ENCODE measurements at places on chromosomes 12 and 14.
A peak's percentile ranks its signal among the peaks of the same experiment; 100 is the strongest.

DNA sequence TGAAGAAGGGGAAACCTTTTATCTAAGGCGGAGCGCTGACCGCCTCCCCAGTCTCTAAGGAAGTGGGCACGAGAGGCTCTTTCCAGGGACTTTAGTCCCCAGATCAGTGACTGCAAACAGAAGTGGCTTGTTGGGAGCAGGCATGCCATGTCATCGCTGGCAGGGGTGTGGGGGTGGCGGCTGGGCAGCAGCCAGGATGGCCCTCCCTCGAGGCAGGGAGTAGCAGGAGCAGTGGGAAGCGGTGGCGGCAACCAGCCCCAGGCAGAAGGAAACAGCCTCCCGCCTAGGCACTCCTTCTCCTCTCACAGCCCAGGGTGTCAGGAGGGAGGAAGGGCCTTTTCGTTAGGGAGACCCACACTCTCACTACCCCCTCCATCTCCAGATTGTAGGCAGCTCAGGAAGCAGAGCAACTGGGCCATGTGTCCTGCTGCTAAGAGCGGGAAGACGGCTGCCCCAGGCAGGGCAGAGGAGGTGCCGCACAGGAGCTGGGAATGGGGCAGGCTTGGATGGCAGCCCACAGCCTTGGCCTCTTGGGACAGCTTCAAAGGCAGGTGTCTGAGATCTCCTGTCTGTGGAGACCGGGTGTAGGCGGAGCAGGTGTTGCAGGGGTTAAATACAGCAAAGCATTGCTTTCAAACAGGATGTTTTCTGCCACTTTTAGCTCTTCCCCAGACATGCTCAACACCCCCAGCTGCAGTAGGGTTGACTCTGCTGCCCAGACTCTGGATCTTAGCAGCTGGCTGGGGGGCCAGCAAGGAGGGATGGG is 21.8 kb downstream of the VDR start:
- H3K4me1 ChIP-seq, result peaks cover 17% of the 10 kb centered on the region
- H3K27me3 ChIP-seq, result no peaks in the 10 kb centered on the region
- H3K27ac ChIP-seq, result no peak overlapping the region
- peak overlapping the region; percentile 9 for H3K4me3 ChIP-seq
- peaks cover 8% of the 10 kb centered on the region for H3K36me3 ChIP-seq

DNA sequence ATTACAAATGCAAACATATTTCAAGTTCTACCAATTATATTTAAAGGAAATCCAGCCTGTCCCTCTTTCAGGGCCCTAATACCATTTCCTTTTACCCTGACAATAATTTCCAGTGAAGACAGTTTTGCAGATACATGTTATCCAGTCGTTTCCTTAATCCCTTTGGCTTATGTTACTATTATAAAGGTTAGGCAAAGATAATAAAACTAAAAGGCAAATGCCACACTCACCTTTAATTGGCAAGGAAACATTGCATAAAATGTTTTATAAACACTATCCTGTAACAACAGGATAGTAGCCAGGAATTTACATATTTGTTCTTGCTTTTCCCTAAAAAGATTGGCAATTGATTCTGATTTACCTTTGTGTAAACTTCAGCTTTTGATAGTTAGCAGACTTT is 168.7 kb downstream of the AEBP2 start:
- H3K36me3 ChIP-seq, result no peaks in the 10 kb centered on the region
- H3K27ac ChIP-seq, result no peak overlapping the region
- H3K4me3 ChIP-seq, result no peak overlapping the region
- H3K27me3 ChIP-seq, result no peaks in the 10 kb centered on the region
- no peaks in the 10 kb centered on the region for H3K4me1 ChIP-seq

- no peaks in the 10 kb centered on the region for H3K27me3 ChIP-seq
- DNase-seq, result no peak
- H3K4me1 ChIP-seq, result no peaks in the 10 kb centered on the region
- H3K27ac ChIP-seq, result no peak overlapping the region
- H3K4me3 ChIP-seq, result no peak overlapping the region
Measured at GRCh38 chr12:132003846-132004245, 54.1 kb downstream of the EP400 start.

DNA sequence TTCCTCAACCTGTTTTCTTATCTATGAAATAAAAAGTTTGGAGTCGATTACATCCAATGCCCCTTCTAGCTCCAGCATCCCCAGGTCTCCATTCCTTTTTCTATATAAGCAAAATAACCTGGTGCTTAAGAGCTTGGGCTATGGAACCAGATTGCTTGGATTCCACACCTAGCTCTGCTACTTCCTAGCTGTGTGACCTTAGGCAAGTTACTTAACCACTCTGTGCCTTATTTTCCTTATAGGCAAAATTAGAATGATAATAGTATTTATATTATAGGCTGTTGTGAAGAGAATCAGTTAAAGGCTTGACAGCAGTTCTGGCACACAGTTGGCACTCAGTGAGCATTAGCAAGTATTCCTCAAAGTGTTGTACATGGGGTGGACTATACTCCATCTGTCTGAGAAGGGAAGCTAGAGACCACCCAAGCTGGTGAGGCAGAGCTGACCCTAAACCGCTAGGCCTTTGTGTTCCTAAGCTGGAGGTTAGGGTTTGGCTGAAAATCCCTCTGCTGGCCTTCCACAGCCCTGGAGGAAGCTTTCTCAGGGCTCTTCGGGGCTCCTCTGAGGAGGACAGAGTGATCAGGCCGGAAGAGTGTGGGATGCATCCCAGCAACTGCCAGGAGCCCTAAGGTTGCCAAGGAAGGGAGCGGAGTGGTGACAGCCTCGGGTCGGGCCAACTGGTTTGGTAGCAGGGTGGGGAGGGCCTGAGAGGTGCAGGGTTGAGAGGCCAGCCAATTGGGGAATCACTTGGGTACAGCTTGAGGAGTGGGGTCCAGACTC is 6.0 kb upstream of the KRT4 start:
- no peaks in the 10 kb centered on the region for H3K27me3 ChIP-seq
- no peaks in the 10 kb centered on the region for H3K4me1 ChIP-seq
- DNase-seq, result no peak
- no peaks in the 10 kb centered on the region for H3K36me3 ChIP-seq

- DNase-seq, result no peak
- peaks cover 43% of the 10 kb centered on the region for H3K4me1 ChIP-seq
- H3K36me3 ChIP-seq, result no peaks in the 10 kb centered on the region
- H3K27ac ChIP-seq, result no peak overlapping the region
- H3K27me3 ChIP-seq, result no peaks in the 10 kb centered on the region
Measured at GRCh38 chr14:99754141-99755067, 38.8 kb upstream of the EML1 start.

DNA sequence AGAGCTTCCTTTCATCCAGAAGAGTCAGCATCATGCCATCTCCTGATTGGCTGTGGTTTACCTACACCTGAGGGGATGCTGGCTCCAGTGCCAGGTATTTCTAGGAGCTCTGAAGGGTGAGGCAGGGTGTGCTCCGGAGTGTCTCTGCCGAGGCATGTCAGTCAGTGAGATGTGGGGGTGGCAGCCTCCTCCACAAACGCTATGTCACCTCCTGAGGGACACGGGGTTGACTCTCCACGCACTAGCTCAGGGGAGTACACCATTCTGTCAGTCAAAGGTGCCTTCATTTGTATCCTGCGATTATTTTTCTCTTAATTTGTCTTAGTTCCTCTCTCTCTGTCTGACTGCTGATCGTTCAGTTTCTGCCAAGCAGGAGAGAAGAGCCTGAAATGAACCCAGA is 604.5 kb downstream of the VRK1 start:
- H3K4me3 ChIP-seq, result no peak overlapping the region
- no peak for DNase-seq
- no peaks in the 10 kb centered on the region for H3K36me3 ChIP-seq
- no peaks in the 10 kb centered on the region for H3K27me3 ChIP-seq

GRCh38 chr12:20555771-20556170 is 139.4 kb upstream of the SLCO1C1 start:
- H3K36me3 ChIP-seq, result no peaks in the 10 kb centered on the region
- H3K27ac ChIP-seq, result no peak overlapping the region
- DNase-seq, result no peak
- H3K27me3 ChIP-seq, result no peaks in the 10 kb centered on the region
- H3K4me3 ChIP-seq, result no peak overlapping the region
- no peaks in the 10 kb centered on the region for H3K4me1 ChIP-seq

DNA sequence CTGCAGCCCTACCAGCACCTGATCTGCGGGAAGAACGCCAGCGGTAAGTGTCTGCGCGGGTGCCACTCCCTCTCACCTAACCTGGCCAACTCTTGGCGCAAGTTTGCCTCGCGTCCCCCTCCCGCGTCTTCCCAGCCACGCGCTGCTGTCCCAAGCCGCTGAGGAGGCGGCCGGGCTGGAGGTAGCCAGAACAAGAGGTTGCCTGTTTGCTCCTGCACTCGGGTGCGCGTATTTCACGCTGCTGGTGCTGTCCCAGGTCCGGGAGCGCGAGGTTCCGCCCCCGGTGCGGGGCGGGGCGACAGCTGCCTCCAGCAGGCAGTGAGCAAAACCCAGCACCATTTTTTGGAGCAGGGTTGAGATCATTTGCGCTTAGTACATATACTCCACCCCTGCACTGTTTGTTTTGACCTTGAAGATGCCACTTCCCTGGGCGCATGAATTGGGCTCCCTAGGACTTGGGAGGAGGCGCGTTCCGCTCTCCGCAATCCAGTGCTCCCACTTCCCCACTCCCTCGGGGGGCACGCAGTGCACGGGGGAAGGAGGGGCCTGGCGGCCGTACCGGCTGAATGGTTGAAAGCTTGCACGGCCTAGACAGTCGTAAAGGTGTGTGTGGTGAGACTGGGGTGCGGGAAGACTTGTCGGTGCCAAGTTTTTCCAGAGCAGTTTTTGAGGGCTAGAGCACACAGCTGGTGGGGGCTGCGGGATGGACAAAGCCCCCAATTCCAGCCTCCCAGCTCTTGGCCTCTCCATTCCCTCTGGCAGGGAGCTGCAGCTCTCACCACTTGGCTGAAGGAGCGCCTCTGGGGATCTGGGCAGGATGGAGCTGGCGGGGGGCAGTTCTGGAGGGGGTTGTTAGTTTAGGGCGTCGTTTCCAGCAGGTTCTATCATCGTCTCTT is 226.9 kb upstream of the CRY1 start:
- H3K36me3 ChIP-seq, result no peaks in the 10 kb centered on the region
- peak; percentile 74 for DNase-seq

GRCh38 chr14:57066463-57066862 is 202.2 kb downstream of the EXOC5 start:
- no peaks in the 10 kb centered on the region for H3K36me3 ChIP-seq
- no peak overlapping the region for H3K27ac ChIP-seq
- no peak for DNase-seq
- no peaks in the 10 kb centered on the region for H3K4me1 ChIP-seq
- H3K4me3 ChIP-seq, result no peak overlapping the region
- H3K27me3 ChIP-seq, result peaks cover 5% of the 10 kb centered on the region

DNA sequence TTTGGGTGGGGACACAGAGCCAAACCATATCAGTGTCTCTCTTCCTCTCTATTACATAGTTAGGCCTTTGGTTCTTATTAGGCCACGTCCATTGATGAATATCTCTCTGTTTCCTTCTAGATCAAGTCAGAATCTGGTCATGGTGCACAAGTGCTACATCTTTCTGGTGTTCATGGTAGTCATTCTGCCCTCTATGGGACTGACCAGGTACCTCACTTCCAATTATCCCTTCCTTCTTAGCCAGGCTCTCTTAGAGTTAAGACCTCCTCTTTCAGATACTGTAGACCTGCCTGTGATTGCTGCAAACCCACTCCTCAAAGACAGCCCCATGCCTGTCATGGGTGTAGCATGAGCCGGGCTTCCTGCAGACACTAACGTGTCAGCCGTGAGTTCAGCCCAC is 25.2 kb downstream of the NGB start:
- H3K36me3 ChIP-seq, result no peaks in the 10 kb centered on the region
- no peaks in the 10 kb centered on the region for H3K27me3 ChIP-seq
- no peaks in the 10 kb centered on the region for H3K4me1 ChIP-seq
- no peak overlapping the region for H3K4me3 ChIP-seq

GRCh38 chr12:52254180-52254964 is 20.1 kb upstream of the KRT86 start:
- H3K27me3 ChIP-seq, result peaks cover 25% of the 10 kb centered on the region
- DNase-seq, result no peak
- peaks cover 11% of the 10 kb centered on the region for H3K4me1 ChIP-seq
- no peak overlapping the region for H3K4me3 ChIP-seq
- H3K36me3 ChIP-seq, result no peaks in the 10 kb centered on the region

GRCh38 chr14:72643317-72643801 is 250.5 kb downstream of the DPF3 start:
- no peak overlapping the region for H3K4me3 ChIP-seq
- H3K27ac ChIP-seq, result no peak overlapping the region
- no peaks in the 10 kb centered on the region for H3K36me3 ChIP-seq
- DNase-seq, result no peak
- H3K27me3 ChIP-seq, result no peaks in the 10 kb centered on the region
- H3K4me1 ChIP-seq, result no peaks in the 10 kb centered on the region

GRCh38 chr12:118330421-118331018 is 42.2 kb downstream of the TAOK3 start:
- DNase-seq, result peak; percentile 33
- no peak overlapping the region for H3K4me3 ChIP-seq

DNA sequence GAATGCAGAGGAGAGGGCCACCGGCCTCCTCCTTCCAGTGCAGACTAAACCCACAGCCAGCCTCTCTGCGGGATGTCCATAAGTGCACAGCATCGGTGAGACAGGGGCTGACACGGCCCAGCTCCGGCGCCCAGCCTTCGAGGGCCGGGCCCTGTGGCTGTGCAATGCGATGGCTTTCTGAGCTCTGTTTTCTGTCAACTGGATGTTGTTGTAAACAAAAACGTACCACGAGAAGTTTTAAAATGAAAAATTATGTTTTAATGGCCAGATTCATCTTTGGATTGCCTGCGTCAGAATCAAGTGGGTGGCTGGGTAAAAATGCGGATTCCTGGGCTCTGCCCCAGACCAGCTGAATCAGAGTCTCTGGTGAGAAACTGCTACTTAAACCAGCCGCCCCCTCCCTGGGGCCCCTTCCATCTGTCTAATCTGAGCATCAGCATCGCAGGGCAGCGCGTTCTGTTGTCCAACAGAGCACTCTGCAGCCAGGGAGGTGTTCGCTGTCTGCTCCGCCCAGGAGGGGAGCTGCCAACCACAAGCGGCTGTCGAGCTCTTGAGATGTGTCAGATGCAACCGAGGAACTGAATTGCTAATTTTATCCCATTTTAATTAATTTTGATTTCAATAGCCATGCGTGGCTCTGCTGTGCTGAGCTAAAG is 133.4 kb downstream of the RFLNA start:
- peaks cover 30% of the 10 kb centered on the region for H3K36me3 ChIP-seq
- H3K27me3 ChIP-seq, result no peaks in the 10 kb centered on the region
- H3K27ac ChIP-seq, result peak overlapping the region; percentile 81
- H3K4me1 ChIP-seq, result no peaks in the 10 kb centered on the region

GRCh38 chr12:19779395-19780056 is 340.2 kb downstream of the AEBP2 start:
- no peaks in the 10 kb centered on the region for H3K27me3 ChIP-seq
- no peak overlapping the region for H3K27ac ChIP-seq
- no peaks in the 10 kb centered on the region for H3K36me3 ChIP-seq
- peak; percentile 69 for DNase-seq
- no peaks in the 10 kb centered on the region for H3K4me1 ChIP-seq
- H3K4me3 ChIP-seq, result no peak overlapping the region

GRCh38 chr14:75711105-75711795 is 50.2 kb downstream of the TTLL5 start:
- H3K4me1 ChIP-seq, result no peaks in the 10 kb centered on the region
- H3K27ac ChIP-seq, result no peak overlapping the region
- peak; percentile 17 for DNase-seq
- H3K27me3 ChIP-seq, result no peaks in the 10 kb centered on the region
- peaks cover 4% of the 10 kb centered on the region for H3K36me3 ChIP-seq
